ENCODE measurements at places on chromosomes 12 and 14.

GRCh38 chr12:109756457-109756856, 42.8 kb downstream of the FAM222A start:
- DNase-seq, result no peak

GRCh38 chr12:57547288-57548012, 458 bp upstream of the DCTN2 start:
- DNase-seq, result no peak

- no peak for DNase-seq
These were observed 11.3 kb upstream of the GNG2 start for GRCh38 chr14:51849097-51849496.

DNA sequence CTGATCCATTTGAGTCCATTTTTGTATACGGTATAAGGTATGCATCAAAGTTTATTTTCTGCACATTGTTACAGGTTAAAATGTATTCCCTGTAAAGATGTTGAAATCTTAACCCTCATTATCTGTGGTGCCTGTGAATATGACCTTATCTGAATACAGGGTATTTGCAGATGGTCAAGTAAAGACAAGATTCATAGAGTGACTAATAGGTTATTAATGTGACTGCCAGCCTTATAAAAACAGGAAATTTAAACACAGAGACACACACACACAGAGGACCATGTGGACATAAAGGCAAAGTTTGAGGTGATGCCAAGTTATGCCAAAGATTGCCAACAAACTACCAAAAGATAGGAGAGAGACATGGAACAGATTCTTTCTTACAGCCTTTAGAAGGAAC, 347.2 kb upstream of the DCN start:
- DNase-seq, result peak; percentile 8

DNA sequence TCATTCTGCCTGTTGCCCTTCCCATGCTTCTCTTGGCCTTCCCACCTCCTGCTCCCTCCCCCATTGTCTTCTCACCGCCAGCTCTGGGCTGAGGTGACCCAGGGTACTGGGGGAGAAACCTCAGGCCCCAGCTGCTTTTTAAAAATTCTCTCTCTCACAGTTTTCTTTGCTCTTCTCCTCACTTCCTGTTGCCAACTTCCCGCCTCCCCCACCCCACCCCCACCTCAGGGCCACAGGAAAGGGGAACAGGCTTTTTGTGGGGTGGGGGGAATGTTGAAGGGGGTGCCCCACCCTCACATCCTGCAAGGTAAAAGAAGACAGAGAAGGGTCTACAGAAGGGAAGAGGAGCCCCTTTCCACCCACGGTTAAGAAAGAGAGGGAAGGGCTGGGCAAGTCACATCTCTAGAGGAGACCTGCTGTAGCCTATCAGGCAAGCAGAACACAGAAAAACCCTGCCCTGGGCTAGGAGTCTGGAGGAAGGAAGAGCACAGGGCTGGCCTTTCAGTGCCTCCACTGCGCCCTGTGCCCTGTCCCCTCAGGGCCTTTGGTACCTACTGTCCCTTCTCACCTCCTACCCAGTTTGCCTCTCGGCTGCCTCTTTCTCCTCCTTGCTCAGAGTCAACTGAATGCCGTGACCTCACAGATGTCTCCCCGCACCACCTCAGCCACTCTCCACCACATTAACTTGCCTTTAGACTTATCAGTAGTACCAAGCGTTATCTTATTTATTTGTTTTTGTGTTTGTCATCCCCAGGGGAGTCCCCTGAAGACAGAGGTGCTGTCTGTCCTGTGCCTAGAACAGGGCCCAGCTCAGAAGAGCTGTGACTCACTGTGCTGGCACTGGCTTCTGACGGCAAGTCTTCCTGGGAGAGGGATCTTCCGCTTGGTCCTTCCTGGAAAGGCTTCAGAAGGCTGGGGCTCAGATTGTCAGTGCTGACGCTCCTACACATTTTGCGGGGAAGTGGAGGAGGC, 1.7 kb downstream of the ARHGAP9 start:
- DNase-seq, result peak; percentile 50

DNA sequence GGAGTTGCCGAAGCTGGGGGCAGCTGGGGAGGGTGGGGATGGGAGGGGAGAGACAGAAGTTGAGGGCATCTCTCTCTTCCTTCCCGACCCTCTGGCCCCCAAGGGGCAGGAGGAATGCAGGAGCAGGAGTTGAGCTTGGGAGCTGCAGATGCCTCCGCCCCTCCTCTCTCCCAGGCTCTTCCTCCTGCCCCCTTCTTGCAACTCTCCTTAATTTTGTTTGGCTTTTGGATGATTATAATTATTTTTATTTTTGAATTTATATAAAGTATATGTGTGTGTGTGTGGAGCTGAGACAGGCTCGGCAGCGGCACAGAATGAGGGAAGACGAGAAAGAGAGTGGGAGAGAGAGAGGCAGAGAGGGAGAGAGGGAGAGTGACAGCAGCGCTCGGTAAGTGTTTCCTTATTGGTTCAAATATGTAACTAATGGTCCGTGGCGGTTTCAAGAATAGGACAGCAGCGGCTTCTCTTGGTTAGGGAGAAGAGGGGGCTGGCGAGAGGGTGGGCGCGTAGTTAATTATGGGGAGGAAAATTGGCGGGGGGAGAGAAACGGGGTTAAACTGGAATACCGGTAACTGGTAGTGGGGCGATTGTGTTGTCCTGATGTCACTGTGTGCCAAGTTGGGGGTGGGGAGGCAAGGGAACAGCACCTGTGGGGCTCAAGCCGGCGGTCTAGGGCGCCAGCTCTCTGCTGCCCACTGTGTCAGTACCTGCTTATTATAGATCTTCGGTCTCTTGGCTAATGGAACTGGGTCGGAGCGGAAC, 8.4 kb downstream of the HOXC8 start:
- DNase-seq, result no peak

- no peak for DNase-seq
These were observed 108.0 kb downstream of the PPP2R5E start for GRCh38 chr14:63435204-63435603.

DNA sequence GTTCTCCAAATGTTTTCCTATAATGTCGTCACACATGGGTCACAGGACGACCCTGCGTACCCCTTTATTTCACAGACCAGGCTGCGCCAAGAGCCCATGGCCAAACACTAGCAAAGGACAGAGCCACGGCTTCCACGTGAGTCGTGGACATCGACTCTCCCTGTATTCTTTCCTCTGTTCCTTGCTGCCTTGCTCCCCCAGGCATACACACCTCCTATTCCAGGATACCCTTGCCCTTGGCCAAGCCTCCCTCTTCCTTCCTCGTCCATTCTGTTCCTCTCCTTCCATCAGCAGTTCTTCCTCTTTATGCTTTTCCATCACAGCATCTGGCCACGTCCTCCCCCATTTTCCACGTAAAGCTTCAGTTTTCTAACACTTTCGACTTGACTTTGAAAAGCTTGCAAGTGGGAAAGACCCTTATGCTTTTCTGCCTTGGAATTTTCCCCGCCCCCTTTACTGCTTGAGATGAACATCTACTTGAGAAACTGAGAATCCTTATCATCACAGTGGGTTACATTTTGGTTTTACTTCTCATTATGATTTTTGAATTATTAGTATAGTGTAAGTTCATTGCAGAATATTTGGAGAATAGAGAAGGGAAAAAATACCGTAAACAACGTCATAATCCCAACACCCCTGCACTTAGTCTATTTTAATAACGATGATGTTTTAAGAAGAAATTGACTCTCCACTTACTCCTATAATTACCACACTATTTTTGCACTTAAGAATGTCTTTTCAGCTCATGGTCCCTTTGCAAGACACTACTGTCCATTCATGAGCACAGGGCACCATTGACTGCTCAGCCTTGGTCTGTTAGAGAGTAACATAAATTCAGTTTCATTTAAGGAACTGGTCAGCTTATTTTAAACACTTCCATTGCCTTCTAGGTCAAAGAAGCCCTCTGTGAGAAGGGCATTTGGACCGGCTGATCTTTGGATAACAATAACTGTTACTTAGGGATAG, 15.8 kb upstream of the NINJ2 start:
- no peak for DNase-seq

DNA sequence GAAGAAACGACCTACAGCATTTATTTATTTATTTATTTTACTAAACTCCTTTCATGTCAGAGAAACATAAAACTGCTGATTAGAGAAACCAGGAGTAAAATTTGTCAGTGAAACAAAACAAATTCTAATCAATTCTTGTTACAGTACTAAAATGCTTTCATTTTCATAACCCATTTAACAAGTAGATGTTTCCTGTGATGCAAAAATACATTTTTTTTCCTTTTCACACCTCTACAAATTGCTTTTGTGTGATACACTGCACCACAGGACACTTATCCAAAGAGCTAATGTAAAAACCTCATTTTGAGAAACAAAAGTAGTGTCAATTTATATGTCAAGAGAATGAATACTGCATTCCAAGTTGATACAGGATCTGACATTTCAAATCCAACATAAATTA, 155.1 kb downstream of the SYT1 start:
- no peak for DNase-seq

DNA sequence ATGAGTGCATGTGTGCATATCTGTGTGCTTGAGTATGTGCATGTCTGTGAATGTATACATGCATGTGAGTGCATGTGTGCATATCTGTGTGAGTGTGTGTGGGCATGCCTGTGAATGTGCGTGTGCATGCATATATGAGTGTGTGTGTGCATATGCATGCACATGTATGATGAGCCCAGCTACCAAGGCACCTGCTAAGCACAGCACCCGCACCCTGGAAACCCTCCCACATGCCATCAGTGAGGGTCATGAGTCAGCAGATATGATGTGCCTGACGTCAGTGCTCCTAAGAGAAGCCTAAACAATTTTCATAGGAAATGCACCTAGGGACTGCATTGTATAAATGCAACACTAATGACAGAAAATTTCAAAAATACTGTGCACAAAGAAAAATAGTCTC, 151.1 kb downstream of the KIF26A start:
- no peak for DNase-seq

- no peak for DNase-seq
These were observed 61.9 kb downstream of the CHGA start for GRCh38 chr14:92984896-92985295.

- DNase-seq, result peak; percentile 81
These were observed at the start of gene SPPL3 for GRCh38 chr12:120904197-120904773. Gene SPPL3, minus strand, starts transcription at chr12:120904358. Its CDS starts 491 bp downstream, at chr12:120903867.

- no peak for DNase-seq
These were observed 907.5 kb upstream of the ATXN7L3B start for GRCh38 chr12:73629893-73630831.

DNA sequence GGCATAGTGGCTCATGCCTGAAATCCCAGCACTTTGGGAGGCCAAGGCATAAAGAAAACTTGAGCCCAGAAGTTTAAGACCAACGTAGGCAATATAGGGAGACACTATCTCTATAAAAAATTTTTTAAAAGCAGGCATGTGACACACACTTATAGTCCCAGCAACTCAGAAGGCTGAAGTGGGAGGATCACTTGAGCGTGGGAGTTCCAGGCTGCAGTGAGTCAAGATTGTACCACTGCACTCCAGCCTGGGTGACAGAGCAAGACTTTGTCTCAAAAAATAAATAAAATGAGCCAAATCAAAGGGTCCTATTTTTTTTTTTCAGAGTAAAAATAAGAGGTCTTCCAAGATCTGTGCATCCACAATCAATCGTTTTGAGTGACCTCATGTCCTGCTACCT, 237.6 kb downstream of the SLC16A7 start:
- DNase-seq, result no peak

DNA sequence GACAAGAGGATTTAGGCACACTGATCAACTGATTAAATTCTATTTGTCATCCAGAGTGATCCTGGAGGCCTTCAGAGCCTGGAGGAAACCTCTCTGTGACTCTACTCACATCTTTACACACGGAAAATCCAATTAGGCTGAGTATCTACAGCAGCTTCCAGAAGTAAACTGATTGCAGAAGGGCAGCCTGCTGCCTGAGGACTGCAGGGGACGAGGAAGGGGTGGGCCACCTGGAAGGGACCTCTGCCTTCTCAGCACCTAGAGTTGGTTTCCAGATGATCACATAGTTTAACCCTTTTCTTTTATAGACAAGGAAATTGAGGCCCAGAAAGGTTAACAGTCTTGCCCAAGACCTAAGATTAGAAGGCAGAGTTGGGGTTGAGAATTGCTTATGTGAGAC, 206.1 kb downstream of the DAD1 start:
- DNase-seq, result no peak

DNA sequence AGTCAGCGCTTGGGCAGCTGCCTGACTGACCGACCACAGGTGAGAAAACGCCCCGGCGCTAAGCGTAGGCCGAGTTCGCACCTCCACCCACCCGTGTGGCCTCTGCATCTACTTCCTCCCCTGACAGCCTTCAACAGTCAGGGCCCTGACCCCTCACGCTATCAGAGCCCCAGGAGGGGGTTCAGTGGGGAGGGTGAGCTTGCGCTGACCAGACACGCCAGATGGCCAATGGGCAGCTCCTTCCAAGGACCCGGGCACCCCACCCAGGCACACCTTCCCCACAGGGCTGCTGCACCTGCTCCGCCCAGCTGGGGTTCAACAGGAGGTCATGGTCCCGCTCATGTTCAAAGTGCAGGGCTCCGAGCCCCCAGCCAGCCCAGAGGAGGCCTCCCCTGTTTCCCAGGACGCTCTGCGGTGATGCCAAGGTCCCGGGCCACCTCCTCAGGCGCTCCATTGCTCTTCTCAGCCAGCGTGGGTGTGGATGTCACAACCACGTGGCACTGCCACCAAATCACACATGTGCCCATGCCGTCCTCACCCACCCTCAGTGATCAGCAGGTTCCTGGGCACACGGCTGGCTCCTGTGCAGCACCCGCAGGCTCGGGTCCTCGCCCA, 48.7 kb upstream of the BCL11B start:
- DNase-seq, result no peak

DNA sequence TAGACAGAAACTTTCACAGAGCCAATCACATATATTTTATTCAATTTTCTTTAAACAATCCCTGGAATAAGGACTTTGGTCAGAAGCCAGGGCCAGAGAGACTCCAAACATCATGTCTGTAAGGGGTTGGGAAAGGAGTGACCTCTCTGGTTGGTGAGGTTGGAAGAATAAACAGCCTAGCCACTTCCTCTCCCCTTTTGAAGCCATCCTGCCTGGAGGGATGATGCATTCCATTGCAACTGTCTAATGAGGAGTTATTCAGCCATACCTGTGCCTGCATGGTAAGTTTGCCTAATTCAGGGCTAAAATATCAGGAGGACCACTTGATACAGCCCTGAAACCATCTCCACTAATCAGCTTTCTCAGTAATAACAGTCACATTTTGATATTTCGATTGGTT, 299.8 kb downstream of the KCNH5 start:
- DNase-seq, result no peak

GRCh38 chr12:116727891-116728290, 10.0 kb downstream of the SPRING1 start:
- DNase-seq, result no peak

DNA sequence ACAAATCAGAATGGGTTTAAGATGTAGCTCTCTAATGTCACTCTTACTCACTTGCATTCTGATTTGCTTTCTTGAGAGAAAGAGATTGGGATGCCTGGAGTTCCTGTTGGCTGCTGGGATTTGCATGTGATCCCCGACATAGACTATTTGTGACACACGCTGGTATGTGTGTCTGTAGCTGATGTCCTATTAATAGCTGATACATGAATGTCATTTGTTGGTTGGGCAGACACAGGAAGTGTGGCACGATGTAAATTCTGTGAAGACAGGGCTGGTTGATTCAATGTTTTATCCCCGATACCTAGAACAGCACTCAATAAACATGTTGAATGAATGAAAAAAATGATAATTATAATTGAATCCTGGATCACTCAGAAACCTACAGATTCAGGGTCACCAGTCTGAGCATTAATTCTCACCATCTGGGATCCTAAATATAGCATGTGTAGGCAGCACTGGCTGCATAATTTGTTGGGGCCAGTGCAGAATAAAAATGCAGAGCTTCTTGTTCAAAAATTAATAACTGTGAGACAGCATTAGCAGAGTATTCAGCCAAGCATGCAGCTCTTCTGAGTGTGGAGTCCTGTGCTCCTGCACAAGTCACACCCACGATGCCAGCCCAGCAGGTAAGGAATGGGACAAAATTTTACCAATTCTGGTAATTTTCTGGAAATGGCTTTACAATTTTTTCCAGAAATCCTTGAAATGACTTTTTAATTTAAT, 35.5 kb upstream of the SOCS2 start:
- no peak for DNase-seq
